Epithelial cell of umbilical artery (primary cell): ENCODE measurements at places on chromosomes 2 and 18. TPM values are rescaled to one million over a fixed set of nuclear protein-coding genes. Genes with fewer than 3 reads are reported as not detected.

The LAMA3 gene
- total RNA-seq = 1.9 and 3.3 TPM in 2 replicates

The GALR1 gene
- total RNA-seq = not detected in 2 replicates

The PRKRA gene
- total RNA-seq = 28.0 and 35.7 TPM in 2 replicates

The IWS1 gene
- 44.1 and 47.7 TPM in 2 replicates for total RNA-seq

The OSBPL6 gene
- 0.97 and 1.7 TPM in 2 replicates for total RNA-seq

The ZNF24 gene
- total RNA-seq = 44.8 and 45.7 TPM in 2 replicates

The FOSL2 gene
- 15.3 and 44.5 TPM in 2 replicates for total RNA-seq

The MC2R gene
- total RNA-seq = not detected in 2 replicates

The CDH20 gene
- total RNA-seq = not detected in 2 replicates

The NTSR2 gene
- not detected in 2 replicates for total RNA-seq

The NPPC gene
- 0.32 TPM in 1 of 2 replicates, not detected in the other for total RNA-seq

The NEU4 gene
- total RNA-seq = not detected in 2 replicates

The CDH7 gene
- under 0.01 TPM in 1 of 2 replicates, not detected in the other for total RNA-seq

The ASB18 gene
- total RNA-seq = not detected in 2 replicates

The GREB1L gene
- total RNA-seq = under 0.01 and 0.32 TPM in 2 replicates

The LDLRAD4 gene
- 0.65 and 3.0 TPM in 2 replicates for total RNA-seq

The GYPC gene
- 0.32 and 1.5 TPM in 2 replicates for total RNA-seq

The ABCG5 gene
- not detected in 2 replicates for total RNA-seq

The RSAD2 gene
- total RNA-seq = 4.2 and 99.7 TPM in 2 replicates

The B3GNT7 gene
- under 0.01 and 0.15 TPM in 2 replicates for total RNA-seq

The PNPT1 gene
- total RNA-seq = 50.0 and 60.2 TPM in 2 replicates

The PSMA8 gene
- not detected in 2 replicates for total RNA-seq

The SH3RF3 gene
- 2.9 and 6.1 TPM in 2 replicates for total RNA-seq

The THOC1 gene
- total RNA-seq = 35.4 and 54.7 TPM in 2 replicates

The DNAJC5G gene
- total RNA-seq = not detected in 2 replicates

The DYNAP gene
- total RNA-seq = not detected in 2 replicates

The FEV gene
- not detected in 2 replicates for total RNA-seq

The CYP27A1 gene
- total RNA-seq = 17.2 and 18.2 TPM in 2 replicates

The FIGN gene
- 0.65 and 1.1 TPM in 2 replicates for total RNA-seq

The MAB21L4 gene
- total RNA-seq = not detected in 2 replicates

The ALKAL2 gene
- total RNA-seq = not detected in 2 replicates

The CTNNA2 gene
- under 0.01 TPM in 1 of 2 replicates, not detected in the other for total RNA-seq

The RBM43 gene
- 2.7 and 2.9 TPM in 2 replicates for total RNA-seq

The AQP12B gene
- not detected in 2 replicates for total RNA-seq

The SMAD7 gene
- total RNA-seq = 7.8 and 8.8 TPM in 2 replicates

The ICOS gene
- total RNA-seq = not detected in 2 replicates
